ENCODE measurements at places on chromosomes 3 and 15.

DNA sequence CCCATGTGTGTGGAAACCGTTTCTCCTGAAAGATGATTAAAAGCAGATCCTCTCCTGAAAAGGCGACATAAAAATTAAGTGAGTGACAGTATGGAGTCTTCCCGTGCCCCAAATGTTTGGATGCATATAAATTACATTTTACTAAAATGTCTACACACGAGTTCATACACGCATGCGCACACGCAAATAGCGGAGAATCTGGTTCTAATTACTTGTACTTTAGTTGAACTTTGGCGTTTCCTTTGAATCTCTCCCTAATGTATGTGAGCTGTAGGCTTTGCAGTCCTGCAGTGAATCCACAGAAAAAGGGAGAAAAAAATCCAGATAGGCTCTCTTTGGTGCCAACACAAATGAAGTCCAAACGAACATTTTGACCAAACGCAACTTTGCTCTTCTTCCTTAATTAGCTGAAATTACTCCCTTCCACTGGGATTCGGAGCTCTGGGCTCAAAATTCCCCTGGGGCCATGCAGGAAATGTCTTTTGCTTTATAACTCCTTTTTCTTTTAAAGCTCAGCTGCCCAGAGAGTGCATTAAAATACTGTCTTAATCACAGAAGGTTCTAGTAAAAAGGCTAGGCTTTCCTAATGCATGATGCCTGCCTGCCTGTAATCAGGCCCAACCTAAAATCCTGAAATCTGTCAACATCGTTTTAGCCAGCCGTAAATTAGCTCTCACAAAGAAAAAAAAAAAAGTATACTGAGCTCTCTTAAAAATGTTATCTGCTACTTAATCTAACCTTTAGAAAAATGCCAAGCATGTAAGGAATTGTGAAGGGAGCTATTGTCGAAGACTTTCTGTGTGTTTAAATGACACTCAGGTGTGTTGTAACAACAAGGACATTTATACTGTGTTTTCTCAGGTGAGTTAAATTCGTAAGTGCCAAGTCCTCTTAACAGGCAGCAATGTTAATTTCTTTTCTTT is 26.2 kb downstream of the RARB start:
- DNase-seq: no peak

DNA sequence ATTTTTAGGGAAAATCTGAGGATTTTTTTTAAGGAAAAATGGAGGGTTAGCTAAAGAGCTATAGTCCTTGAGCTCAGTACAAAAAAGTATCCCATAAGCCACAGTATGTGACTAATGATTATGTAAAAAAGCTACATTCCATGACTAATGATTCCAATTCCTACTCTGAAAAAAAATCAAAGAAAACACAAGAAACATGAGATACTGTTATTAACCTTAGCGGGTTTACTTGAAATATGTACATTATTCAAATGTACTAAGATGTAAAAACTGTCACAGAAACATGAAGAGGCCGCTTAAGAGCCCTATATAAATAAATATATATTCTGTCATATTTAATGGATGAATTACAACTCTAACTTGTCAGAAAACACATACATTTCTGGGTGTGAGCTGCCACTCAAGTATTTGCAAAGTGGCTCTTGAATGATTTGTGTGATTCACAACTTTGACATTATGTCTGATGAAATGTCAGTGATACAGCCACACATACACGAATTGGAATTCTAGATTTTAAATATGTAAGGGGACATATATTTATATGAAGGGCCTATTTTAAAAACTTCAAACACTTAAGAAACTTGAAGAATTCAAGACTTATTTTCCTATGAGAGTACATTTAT is 518.7 kb upstream of the SUCLG2 start:
- no peak for DNase-seq

DNA sequence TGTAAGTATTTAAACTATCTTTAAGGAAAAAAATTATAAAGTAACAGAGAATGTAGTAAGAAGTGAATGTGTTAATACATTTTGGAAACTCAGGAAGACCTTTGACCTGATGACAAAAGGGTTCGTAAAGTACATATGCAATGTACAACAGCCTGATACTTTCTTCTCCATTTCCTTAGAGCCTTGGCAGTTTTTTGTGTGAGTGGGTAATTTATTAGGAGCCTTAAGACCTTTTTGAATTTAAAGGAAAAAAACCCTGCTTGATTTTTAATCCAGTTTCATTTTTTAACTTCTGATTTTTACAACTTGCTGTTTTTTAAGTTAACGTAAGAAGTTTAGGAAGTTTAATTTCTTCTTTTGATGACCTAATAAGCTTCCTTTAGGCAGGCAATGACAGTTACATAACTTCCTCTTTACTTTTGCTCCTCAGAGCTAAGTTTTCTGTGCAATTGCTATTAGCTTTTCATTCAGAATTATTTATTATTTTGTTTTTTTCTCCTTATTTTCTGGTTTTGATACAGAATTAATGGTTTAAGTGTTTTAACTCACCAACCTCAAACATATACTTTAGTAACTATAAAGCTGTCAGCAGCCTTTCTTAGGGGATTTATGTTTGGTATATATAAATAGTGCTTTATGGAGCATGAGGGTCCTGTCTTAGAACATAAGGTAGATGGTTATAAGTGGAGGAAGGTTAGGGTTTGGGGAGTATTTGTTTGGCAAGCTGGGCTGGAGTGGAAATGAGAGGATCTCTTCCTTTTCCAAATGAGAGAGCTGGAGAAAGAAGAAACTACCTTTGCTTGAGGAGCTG is 35.2 kb downstream of the ARMC8 start:
- DNase-seq: no peak

- DNase-seq: no peak
These were observed 18.2 kb downstream of the PFKFB4 start for GRCh38 chr3:48538451-48538850.

DNA sequence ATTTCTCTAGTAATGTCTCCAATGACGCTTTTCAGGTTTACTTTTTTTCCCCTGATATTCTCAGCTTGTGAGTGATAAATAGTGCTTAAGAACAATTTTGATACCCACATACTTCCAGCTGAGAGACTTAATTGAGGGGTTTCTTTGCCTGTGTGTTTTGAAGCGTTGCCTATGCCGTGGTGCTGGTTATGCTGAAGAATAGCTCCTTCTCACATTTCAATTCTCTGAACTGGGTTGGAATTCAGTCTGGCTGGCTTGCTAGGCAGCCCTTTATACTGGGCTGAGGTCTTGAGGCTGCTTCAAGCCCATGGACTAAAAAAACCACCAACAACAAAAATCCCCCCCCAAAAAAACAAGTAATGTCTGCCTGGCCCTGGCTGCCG is 87.4 kb downstream of the CHST2 start:
- DNase-seq: no peak

GRCh38 chr3:139227827-139228226 is 116.0 kb upstream of the MRPS22 start:
- DNase-seq: no peak

GRCh38 chr3:43503067-43503728 is 118.6 kb downstream of the ANO10 start:
- DNase-seq: no peak

GRCh38 chr3:171873580-171873979 is 30.4 kb downstream of the TMEM212 start:
- no peak for DNase-seq

DNA sequence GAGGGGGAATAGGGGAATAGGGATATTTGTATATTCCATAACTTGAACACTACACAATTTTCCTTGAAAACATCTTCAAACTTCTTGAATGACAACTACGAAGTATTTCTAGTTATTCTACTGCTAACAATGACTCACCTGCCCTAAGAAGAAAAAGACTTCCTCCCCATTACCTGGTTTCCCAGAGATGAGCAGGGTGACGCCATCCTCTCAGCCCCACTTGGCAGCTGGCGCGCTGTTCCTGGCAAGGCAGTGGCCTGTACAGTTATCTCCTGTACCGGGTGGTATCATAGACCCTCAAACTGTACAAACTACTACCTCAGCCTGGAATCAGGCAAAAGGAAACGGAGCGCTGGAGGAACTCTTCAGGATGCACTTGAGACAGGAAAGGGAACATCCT is 10.4 kb downstream of the WDR82 start:
- no peak for DNase-seq

DNA sequence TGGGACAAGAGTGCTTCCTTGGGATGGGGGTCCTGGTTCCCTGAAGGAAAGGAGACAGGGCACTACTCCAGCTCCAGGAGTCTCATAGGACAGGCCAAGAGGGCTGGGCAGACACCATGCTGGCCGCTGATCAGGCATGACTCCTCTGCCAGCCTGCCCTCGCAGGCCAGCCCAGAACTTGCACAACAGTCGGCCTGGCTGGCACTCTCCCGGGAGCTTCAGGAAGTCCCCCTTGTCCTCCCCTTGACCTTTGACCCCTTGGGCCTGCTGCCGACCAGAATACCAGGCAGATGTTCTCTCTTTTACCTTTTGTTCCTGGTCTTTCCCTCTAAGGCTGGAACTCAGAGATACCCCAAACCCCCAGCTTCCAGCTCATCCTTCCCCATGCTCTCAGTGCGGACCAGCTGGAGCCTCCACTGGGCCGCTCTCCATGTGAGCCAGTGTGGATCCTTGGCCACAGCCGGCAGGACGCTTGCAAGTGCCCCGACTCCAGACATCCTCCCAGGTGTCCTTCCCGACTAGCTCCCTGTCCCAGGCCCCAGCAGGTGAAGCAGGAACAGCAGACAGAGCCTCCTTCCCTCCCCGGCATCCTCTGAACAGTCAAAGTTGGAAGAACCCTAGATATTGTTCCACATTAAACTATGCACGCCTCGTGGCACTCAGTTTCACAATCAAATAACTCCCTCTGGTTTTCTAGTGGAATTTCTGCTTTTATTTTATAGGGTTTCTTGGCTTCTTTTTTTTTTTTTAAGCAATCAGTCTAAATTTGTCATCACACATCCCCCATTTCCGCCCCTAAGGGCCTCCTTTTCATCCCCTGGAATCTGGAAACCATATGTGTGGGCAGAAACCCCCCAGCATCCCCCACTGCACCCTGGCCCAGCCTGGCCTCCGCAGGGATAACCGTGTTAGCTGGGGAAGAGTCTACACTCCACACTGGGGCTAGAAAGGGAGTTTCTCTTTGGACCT is 15.7 kb downstream of the VPS18 start:
- no peak for DNase-seq

DNA sequence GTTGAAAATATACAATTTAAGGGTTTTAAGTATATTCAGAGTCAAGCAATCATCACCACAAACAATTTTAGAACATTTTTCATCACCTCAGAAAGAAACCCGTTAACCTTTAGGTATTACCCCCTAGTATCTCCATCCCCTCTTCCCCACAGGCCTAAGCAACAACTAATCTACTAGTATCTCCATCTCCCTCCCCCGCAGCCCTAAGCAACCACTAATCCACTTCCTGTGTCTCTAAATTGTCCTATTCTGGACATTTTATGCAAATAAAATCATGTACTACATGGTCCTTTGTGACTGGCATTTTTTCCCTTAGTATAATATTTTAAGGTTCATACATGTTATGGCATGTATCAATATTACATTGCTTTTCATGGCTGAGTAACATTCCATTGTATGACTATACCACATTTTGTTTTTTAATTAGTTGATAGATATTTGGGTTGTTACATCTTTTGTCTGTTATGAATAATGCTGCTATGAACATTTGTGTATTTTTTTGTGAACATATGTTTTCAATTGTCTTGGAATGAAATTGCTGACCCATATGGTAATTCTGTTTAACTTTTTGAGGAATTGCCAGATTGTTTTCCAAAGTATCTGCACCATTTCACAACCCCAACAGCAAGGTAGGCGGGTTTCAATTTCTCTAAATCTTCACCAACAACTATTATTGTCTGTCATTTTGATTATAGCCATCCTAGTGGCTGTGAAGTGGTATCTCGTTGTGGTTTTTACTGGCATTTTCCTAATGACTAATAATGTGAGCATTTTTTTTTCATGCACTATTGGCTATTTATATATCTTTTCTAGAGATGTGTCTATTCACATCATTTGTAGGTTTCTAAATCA is 215.6 kb upstream of the CD96 start:
- no peak for DNase-seq

DNA sequence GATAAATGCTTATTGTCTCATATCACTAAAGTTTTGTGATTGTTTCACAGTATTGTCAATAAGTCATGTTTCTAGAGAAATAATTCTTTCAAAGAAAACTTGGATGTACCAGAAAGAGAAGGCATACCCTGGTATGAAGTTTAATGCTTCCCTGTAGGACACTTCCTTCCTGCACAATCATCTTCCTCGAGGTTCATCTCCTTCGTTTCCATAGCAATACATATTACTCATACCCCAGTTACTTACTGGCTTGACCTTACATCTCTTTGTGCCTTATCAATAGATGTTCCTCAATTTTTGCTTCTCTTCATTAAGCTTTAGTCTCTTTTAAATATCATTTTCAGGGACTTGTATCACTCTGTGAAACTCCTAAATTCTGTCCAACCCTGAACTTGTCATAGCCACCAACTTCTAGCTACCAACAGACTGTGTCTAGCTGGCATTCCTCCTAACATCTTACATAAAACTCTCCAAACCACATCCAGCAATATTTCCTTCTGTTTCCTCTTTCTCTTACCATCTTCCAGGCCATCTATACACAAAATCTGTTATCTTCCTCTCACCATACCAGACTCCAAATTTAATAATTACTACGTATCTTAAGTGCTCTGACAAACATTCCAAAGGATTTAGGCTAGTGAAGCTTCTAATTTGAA is 134.3 kb downstream of the GADL1 start:
- no peak for DNase-seq

GRCh38 chr3:105304487-105304886 is 62.2 kb upstream of the ALCAM start:
- no peak for DNase-seq

- no peak for DNase-seq
These were observed 96.7 kb downstream of the ADCY5 start for GRCh38 chr3:123352134-123352554.

- no peak for DNase-seq
These were observed 27.0 kb upstream of the CSPG5 start for GRCh38 chr3:47605652-47606051.

- no peak for DNase-seq
These were observed 1.9 kb downstream of the PAK6 start for GRCh38 chr15:40240619-40241221.

- peak; percentile 3 for DNase-seq
These were observed 23.4 kb upstream of the SLC2A2 start for GRCh38 chr3:171049861-171050444.

DNA sequence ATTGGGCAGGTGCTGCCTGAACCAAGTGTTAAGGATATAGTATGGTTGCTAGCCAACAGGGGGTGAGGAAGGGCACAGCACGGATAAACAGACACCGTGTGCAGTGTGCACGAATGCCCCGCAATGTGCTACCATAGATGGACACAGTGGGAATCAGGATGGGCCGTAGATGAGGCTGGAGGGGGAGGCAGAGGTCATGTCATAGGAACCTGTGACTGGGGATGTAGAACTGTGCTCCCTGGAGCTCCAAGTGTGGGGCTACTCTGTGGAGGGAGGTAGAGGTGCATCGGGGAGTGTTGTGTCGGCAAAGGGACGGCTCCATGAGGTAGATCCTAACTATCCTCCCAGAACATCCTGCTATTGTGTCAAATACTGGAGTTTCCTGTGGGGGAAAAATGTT is 102.5 kb downstream of the TNIK start:
- DNase-seq: no peak

DNA sequence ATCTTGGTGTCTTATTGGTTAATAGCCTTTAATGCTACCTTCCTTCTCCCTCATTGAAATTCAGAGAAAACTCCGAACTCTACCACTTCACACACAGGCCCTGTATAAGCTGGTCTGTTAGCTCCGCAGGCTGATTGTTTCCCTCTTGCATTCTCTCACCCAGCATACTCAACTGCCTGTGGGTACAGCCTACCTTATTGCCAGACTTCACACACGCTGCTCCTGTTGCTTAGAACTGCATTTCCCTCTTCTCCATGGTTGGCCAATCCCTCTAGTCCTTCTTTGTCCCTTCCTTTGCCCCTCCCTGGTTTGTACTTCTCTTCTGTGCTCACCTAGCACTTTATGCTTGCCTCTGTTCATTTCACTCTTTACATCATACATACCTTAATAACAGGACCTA is 92.9 kb upstream of the PRTG start:
- no peak for DNase-seq

Data from stimulated activated CD8-positive, alpha-beta memory T cell treated with anti-CD3 and anti-CD28 coated beads, Interleukin-4, amount 100 ng/mL, for 1 hour (primary cell).